ENCODE measurements at places on chromosomes 6 and 20.

DNA sequence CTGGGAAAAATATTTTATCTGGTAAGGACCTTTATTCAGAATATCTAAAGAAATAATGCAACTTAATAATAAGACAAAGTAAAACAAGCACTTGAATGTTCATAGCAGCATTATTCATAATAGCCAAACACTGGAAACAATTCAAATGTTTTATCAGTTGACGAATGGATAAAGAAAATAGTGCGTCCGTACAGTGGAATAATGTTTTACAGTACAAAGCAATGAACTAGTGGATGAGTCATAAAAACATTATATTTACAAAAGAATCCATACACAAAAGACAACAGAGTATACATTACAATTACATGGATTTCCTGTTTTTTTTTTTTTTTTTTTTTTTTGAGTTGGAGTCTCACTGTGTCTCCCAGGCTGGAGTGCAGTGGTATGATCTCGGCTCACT is 12.7 kb downstream of the SMAP1 start:
- no peak for DNase-seq

- peak; percentile 85 for DNase-seq
Observed at GRCh38 chr6:31087494-31088089, 24.8 kb downstream of the C6orf15 start.

GRCh38 chr20:48226642-48227041 is 441.4 kb upstream of the SULF2 start:
- DNase-seq, result no peak

DNA sequence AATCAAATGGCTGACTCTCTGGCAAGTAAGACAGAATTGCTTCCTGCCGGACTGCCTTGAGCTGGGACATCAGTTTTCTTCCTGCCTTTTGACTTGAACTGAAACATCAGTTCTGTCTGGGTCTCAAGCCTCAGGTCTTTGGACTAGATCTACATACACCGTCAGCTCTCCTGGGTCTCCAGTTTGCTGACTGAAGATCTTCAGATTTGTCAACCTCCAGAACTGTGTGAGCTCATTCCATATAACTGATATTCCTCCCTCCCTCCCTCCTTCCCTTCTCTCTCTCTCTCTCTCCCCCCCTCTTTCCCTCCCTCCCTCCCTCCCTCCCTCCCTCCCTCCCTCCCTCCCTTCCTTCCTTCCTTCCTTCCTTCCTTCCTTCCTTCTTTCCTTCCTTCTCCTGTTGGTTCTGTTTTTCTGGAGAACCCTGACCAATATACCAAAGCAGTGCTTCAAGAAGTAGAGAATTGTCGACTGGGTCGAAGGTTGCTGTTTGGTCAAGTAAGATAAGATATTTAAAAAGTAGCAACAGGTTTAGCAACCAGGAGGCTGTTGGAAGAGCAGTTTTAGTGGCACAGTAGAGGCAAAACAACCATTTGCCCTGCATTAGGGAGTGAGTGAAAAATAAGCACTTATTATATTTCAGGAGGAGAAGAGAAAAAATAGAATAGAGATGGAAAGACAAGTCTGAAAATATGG is 33.1 kb upstream of the CMTR1 start:
- DNase-seq, result no peak

DNA sequence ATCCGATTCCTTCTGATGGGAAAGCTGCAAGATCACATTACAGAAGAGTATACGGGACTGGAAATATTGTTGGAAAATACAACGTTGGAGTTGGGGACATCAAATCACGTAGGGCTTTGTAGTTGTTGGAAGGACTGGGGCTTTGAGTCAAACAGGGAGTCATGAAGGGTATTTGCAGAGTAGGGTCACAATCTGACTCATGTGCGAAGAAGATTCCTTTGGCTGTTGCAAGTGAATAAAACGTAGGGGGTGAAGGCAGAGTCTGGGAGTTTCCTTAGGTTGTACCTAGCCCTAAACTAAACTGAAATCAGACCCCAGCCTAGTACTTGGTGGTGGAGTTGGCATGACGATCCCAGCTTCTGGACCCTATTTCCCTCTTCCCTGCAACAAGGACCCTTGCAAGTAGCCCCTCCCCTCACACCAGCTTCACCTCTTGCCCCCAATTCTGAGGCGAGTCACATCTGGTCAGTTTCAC is 32.3 kb downstream of the SNX5 start:
- DNase-seq, result no peak

GRCh38 chr6:32835167-32835893 is 3.2 kb downstream of the TAP2 start:
- DNase-seq, result no peak

GRCh38 chr6:50654155-50654554 is 59.2 kb upstream of the TFAP2D start:
- DNase-seq, result no peak

DNA sequence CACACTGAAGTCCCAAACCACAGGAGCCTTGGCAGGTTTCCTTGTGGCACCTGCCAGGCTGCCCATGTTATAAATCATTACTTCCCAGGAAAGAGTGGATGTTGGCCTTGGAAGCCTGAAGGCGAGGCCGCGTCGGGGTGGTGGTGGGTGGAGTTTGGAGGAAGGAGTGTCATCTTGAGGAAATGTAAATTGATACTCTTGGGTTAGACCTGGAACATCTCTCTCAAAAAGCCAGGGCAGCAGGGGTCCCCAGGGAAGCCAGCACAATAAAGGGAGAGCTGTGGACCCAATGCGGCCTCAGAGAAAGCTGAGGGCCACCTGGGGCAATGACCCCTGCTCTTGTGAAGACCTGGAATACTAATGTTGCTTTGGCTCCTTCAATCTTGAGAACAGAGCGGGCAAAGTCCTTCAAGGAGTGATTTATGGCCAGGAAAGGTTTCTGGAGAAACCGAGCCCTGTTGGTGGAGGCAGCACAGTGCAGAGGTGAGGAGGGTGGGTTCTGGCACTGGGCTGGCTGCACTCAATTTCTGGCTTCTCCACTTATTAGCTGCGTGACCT is 26.3 kb upstream of the TRAF3IP2 start:
- no peak for DNase-seq

- DNase-seq, result no peak
Observed at GRCh38 chr20:43096126-43096930, 93.4 kb downstream of the PTPRT start.

- DNase-seq, result no peak
Observed at GRCh38 chr6:67497749-67498148, 1137.3 kb upstream of the ADGRB3 start.

DNA sequence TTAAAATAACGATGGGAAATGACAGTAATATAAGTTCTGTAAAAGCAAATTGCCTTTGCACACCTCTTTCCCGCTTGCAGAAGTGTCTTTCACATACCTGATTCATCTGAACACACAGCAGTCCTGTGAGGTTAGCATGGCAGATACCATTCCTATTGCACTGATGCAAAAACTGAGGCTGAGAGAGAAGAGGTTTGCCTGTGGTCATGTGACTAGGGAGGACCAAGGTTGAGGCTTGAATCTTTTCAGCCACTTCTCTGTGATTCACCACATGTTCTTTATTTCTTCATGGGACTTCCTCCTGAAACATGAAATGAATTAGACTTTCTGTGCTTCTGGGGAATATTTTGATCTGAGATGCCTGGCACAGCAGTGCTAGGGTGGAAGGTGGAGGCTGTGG is 92.9 kb downstream of the VEGFA start:
- DNase-seq, result no peak

- DNase-seq, result peak; percentile 38
Observed at GRCh38 chr20:38633577-38634093, 32.0 kb downstream of the ARHGAP40 start.

GRCh38 chr6:138307816-138308730 is 69.6 kb upstream of the SMIM28 start:
- no peak for DNase-seq

- DNase-seq, result no peak
Observed at GRCh38 chr20:1019344-1019743, 17.2 kb upstream of the RSPO4 start.

- DNase-seq, result no peak
Observed at GRCh38 chr6:78947529-78947928, 80.2 kb downstream of the IRAK1BP1 start.

DNA sequence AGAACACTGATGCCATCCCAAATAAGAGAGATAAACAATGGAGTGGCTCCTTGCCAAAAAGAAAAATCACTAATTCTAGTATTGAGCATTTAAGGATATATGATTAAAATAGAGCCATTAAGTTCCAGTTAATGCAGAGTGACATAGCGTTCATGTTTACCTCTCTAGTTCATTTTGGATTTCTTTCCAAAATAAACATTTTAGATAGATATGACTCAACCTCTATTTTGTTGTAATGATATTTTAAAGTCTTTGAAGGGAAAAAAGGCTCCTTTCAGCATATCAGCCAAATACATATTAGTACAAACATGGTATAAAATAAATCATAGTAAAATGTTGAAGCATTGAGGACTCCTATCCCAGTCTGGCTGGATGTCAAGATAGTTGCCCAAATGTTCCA is 33.4 kb downstream of the RWDD2A start:
- DNase-seq, result no peak

- no peak for DNase-seq
Observed at GRCh38 chr6:143093290-143093689, 32.6 kb downstream of the AIG1 start.

- DNase-seq, result no peak
Observed at GRCh38 chr6:129402244-129402643, 307.7 kb downstream of the ARHGAP18 start.

DNA sequence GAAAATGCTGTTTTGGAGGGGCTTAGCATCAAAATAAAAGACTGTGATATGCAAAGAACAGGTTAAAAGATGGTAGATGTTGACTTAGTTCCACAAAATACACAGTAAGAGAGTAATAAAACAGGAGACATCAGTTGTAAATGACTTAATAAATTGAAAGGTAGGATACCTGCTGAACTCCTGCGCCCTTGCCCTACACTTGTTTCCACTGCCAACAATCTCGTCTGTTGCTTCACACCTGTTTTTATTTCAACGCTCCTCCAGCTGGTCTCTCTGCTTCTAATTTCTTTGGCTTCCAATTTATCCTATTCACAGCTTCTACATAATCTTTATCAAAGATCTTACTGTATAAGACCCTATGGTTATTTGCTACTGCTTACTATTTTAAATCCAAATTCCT is 115.9 kb upstream of the BEND3 start:
- no peak for DNase-seq
